HFFc6 (cell line): ENCODE measurements at places on chromosomes 2 and 18. TPM values are rescaled to one million over a fixed set of nuclear protein-coding genes. Genes with fewer than 3 reads are reported as not detected.

DNA sequence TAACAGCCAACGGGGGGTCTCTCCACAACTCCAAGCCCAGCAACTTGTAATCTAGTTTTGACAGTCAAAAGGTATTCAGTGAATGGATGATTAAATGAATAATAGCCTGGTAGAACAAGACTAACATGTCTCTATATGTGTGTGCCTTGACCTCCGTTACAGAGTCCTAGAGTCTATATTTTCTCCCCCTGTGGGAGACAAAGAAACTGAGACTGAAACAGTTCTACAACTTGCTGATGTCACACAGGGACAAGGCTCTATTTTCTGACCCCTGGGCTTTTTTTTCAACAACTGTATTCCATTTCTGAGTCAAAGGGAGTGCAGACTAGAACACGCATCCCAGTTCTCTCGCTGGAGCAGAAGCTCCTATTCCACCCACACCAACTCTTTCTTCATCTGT is 223.6 kb upstream of the AGAP1 start:
- no peak overlapping the region for H3K4me3 ChIP-seq
- H3K27ac ChIP-seq, result no peak overlapping the region
- H3K27me3 ChIP-seq, result no peaks in the 10 kb centered on the region; the same call in 1 of the 2 replicates
- H3K4me1 ChIP-seq, result peaks cover 24% of the 10 kb centered on the region

DNA sequence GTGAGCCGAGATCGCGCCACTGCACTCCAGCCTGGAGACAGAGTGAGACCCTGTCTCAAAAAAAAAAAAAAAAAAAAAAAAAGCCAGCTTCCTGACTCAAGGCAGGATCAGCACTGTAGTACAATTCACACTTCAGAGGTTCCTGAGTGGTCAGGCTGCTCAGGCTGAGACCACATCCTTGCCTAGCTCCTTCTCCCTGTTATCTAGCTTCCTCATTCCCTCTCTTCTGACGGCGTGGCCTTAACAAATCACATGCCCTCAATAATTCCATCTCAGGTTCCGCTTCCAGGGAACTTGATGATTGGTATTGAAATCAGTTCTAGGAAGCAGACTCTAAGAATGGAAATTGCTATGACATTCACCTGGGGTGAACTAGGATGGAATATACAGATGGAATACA is 29.8 kb upstream of the KDM3A start:
- H3K4me3 ChIP-seq, result no peak overlapping the region
- H3K4me1 ChIP-seq, result no peaks in the 10 kb centered on the region

- no peak overlapping the region for H3K4me3 ChIP-seq
- no peaks in the 10 kb centered on the region for H3K36me3 ChIP-seq
- H3K4me1 ChIP-seq, result no peaks in the 10 kb centered on the region
Measured at GRCh38 chr2:50885948-50886347, 146.0 kb downstream of the NRXN1 start.

DNA sequence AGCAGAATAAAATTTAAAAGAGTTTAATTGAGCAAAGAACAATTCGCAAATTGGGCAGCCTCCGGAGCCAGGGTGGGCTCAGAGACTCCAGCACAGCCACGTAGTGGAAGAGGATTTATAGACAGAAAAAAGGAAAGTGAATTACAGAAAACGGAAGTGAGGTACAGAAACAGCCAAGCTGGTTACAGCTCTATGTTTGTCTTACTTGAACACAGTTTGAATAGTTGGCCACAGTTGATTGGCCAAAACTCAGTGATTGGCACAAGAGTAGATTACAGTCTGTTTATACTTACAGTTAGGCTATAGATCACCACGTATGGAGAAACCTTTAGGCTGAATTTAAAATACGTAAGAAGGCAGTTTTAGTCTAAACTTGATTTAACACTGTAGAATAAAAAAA is 78.8 kb upstream of the NEDD4L start:
- H3K36me3 ChIP-seq, result no peaks in the 10 kb centered on the region
- H3K27ac ChIP-seq, result no peak overlapping the region
- no peak for DNase-seq
- H3K4me1 ChIP-seq, result peaks cover 11% of the 10 kb centered on the region; the same call in 1 of the 2 replicates

DNA sequence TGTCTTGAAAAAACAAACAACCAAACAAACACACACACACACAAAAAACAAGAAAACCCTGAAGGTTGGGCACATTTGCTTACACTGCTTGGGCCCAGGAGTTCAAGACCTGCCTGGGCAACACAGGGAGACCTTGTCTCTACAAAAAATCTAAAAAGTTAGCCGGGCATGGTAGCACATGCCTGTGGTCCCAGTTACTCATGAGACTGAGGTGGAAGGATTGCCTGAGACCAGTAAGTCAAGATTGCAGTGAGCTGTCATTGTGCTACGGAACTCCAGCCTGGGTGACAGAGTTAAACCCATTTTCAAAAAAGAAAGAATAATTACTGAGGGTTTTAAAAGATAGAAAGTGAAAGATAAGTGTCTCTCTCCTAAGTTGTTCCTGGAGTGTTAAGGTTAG is 103.4 kb downstream of the MBD5 start:
- peaks cover 11% of the 10 kb centered on the region; the same call in 1 of the 2 replicates for H3K36me3 ChIP-seq
- H3K4me1 ChIP-seq, result peaks cover 15% of the 10 kb centered on the region

The TBR1 gene
- 0.02 TPM in 1 of 3 replicates, not detected in the others for total RNA-seq

The GAL3ST2 gene
- 0.15 to 0.24 TPM in 2 of 3 replicates, not detected in the other for total RNA-seq

The PAX8 gene
- 1.7 and 4.7 TPM in 2 replicates for total RNA-seq

GRCh38 chr2:232412986-232413385 is 6.3 kb downstream of the ALPG start:
- H3K4me1 ChIP-seq, result no peaks in the 10 kb centered on the region
- H3K27ac ChIP-seq, result no peak overlapping the region
- H3K36me3 ChIP-seq, result no peaks in the 10 kb centered on the region
- peaks cover 53% of the 10 kb centered on the region for H3K27me3 ChIP-seq

DNA sequence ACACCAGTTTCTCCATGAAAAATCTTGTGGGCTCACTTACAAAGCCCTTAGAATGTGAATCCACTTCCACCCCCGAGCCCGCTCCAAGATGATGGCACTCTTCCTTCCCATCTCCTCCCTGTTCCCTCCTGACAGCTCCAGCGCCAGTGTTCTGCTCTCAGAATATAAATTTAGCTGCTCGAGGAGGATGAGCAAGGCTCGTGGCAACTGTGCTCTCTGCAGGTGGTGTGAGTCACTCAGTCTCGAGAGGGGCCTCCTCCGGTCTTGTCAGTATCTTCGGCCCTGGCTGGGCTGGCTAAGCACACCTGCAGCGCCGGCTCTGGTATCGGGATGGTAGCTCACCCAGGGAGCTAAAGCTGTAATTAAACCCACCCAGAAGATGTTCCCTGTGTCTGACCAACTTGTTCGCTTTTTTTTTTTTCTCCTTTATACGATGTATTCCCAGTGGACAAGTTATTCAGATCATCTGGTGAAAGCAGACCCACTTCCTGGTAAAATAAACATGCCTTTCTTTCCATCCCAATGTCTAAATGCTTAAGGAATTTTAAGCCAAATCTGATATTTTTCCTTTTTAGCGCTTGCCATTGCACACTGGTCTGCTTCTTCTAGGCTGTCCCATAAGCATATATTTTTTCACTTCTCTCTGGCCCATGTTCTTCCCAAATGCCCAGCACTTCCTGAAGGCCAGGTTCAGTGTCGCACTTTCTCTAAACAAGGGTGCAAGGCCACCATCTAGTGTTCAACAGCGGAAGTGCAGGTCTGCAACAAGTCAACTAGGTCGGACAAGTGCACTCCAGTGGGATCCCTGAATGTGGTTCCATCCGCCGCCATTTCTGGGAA is 31.4 kb upstream of the YPEL5 start:
- peaks cover 48% of the 10 kb centered on the region for H3K4me1 ChIP-seq
- H3K27ac ChIP-seq, result peak overlapping the region; percentile 73
- H3K27me3 ChIP-seq, result peaks cover 10% of the 10 kb centered on the region
- H3K36me3 ChIP-seq, result no peaks in the 10 kb centered on the region
- H3K4me3 ChIP-seq, result peak overlapping the region; percentile 30
- peak; percentile 79 for DNase-seq

The CLK1 gene
- 28.3 to 31.2 TPM (median 28.4 TPM) in 3 replicates for total RNA-seq

DNA sequence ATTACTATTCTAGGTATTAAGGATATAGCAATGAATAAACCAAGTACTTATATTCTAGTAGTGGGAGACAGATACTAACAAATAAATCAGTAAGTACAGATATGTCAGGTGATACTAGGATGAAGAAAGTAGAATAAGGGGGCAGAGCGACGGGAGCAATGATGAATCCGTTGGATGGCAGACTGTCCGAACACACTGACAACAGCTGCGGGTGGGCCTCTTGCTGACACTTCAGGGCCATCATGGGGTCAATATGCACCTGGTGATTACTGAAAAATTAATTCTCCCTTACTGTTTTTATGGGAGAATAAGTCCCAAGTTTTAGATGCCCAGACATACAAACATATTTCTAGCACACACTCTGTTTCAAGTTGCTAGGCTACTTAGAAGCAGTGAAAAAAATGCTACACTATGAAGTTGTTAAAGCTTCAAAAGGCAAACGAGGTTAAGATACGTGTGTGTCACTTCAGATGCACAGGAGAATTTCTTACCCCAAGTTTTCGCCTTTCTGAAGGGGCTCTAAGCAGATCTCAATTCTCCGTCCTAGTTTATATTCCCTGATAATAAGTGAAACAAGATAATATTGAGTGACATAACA is 78.7 kb downstream of the USP40 start:
- no peak overlapping the region for H3K4me3 ChIP-seq
- no peak for DNase-seq
- peaks cover 6% of the 10 kb centered on the region for H3K27me3 ChIP-seq
- peaks cover 42% of the 10 kb centered on the region for H3K4me1 ChIP-seq

- no peaks in the 10 kb centered on the region for H3K4me1 ChIP-seq
- peaks cover 37% of the 10 kb centered on the region for H3K27me3 ChIP-seq
- DNase-seq, result no peak
Measured at GRCh38 chr2:121017396-121017795, 267.6 kb downstream of the TFCP2L1 start.

DNA sequence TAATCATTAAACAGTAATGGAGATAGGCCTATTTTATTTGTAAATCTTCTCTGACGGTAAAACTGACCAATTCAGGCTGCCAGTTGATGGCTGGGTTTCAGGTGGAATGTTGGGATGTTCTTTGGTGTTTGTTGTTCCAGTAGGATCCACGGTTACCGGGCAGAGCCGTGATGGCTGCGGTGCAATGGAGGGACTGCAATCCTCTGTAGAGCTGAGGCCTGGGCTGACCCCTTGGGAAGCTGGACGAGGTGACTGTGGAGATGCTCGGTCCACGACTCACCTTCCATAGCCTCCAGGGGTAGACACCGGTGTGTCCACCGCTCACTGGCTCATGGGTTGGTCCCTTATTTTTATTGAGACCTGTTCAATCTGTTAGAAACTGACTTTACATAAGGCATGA is 42.5 kb downstream of the ZNF519 start:
- no peaks in the 10 kb centered on the region; the same call in none of the 2 replicates for H3K27me3 ChIP-seq
- no peaks in the 10 kb centered on the region for H3K36me3 ChIP-seq
- H3K4me3 ChIP-seq, result no peak overlapping the region
- no peak for DNase-seq
- H3K4me1 ChIP-seq, result no peaks in the 10 kb centered on the region

The SULT1C4 gene
- not detected in 3 replicates for total RNA-seq
